CD4-positive, alpha-beta T cell treated with Interleukin-10 for 1 hour (primary cell): ENCODE measurements at places on chromosomes 2 and 18.
A peak's percentile ranks its signal among the peaks of the same experiment; 100 is the strongest.

DNA sequence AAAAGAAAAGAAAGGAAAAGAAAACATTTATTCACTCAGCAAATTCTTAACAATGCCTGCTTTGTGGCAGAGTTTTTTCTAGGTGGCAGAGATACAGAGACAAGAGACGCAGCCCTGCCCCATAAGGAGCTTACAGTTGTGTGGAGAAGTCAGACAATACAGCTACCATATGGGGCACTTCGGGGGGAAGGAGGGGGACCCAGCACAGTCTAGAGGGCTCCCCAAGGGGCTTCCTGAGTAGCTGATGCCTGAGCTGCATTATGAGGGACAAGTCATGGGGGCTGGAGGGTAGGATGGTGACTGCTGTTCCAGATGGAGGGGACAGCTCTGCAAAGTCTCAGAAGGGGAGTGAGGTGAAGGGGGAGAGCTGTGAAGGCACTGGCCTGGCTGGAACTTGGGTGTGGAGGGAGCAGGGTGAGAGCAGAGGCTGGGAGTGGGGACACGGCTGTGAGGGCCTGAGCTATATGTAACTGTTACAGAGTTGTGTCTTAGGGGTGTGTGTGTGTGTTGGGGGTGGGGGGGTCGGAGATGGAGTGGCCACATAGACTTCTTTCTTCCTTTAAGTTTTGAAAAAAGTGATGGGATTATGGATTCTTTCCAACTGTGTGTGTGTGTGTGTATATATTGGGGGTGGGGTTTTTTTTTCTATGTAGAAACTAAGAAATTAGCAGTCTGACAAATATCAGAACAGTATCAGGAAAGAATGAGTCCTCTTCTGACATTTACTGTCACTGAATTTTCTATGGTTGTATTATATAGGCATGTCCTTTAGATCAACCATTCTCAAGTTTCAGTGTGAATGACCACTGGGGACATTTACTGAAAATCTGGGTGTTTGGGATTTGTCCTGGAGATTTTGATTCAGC is 66.0 kb upstream of the HAAO start:
- DNase-seq: no peak

- DNase-seq: no peak
Measured at GRCh38 chr2:132605236-132606180, 64.5 kb downstream of the LYPD1 start.

DNA sequence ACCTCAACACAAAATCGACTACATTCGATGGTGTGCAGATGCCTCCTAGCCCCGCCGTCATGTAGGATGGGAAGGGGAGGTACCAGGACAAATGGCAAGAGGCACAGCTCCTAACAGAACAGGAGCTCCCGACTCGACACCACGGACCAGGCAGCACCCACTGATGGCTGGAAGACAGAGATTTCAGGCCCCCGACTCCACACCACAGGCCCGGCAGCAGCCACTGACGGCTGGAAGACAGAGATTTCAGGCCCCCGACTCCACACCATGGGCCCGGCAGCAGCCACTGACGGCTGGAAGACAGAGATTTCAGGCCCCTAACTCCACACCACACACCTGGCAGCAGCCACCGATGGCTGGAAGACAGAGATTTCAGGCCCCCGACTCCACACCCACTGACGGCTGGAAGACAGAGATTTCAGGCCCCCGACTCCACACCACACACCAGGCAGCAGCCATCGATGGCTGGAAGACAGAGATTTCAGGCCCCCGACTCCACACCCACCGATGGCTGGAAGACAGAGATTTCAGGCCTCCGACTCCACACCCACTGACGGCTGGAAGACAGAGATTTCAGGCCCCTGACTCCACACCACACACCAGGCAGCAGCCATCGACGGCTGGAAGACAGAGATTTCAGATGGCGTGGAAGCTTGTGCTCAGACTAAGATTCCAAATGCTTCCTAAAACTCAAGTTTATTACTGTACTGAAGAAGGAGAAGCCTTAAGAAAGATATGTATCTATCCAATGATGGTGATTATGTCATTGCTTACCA is 135.5 kb downstream of the EIPR1 start:
- DNase-seq: no peak

- DNase-seq: no peak
Measured at GRCh38 chr2:4588606-4589005, 885.2 kb downstream of the DCDC2C start.

- DNase-seq: no peak
Measured at GRCh38 chr2:143468341-143468888, 339.2 kb downstream of the ARHGAP15 start.

DNA sequence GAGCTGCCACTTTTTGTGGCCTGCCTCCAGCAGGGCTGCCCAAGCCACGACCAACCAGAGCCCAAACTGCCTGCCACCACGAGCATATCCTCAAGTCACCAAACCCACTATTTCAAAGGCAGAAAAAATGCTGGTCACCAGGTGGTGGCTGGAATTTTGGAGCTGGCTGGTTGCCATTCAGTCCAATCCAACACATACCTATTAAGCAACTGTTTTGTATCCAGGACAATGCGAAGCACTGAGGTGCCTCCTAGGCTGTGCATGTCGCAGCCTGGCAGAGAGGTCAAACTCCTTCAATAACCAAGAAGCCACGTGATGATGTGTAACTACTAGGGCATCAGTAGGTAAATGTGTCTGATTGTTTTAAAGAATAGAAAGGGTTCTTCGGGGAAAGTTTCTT is 108.3 kb upstream of the PPP1CB start:
- no peak for DNase-seq

DNA sequence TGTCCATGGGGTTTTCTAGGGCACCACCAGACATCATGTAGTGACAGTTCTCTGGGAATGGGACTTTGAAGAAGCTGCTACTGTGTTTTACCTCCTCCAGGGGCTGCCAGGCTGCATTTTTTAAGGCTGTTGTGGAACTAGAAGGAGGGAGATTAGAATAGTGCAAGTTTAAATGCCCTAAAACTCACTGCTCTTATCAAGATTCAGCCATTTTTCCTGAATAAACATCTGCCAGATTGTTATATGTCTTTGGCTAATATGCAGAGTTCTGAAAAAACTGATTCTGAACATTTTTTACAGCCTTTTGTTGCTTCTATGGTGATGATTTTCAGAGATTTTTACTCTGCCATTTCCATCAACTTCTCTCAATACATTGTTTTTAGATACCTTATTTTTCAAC is 8.6 kb upstream of the EPB41L5 start:
- no peak for DNase-seq

GRCh38 chr2:234437642-234438304 is 59.1 kb downstream of the ARL4C start:
- no peak for DNase-seq

GRCh38 chr2:3204031-3204821 is 173.4 kb downstream of the EIPR1 start:
- no peak for DNase-seq

DNA sequence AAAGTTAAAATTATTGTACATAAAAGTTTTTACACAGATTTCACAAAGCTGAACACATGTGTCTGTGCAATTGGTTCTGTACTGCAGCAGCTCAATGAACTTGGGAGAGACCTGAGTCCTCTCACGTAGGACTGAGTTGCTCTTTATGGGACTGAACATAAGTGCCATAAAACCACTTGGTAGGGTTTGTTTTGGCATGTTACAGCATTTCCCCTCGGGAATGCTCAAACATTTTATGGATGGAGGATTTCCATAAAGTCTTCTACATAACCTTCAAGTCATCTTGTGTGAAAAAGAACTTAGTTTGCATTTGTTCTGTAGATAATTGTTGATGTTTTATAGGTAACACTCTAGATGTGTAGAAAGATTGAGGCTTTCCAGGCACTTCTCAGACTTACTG is 15.9 kb downstream of the LYPD6 start:
- DNase-seq: no peak

DNA sequence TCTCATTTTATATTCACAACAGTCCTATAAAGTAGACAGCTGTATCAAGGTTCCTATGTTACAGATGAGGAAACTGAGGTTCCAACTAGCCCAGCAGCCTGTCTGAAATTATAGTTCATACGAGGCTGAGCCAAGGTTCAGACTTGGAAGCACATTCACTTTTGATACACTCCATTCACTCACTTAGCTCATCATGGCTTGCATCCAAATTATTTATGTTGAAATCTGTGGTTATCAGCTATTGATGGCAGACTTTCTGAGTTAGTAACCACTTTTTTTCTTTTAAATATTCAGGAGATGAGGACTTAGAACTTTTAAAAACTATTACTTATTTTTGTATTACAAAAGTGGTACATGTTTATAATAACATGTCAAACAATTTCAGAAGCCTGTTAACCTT is 188.2 kb downstream of the MTX2 start:
- DNase-seq: no peak

GRCh38 chr18:36212301-36213171 is 25.2 kb downstream of the MOCOS start:
- no peak for DNase-seq

GRCh38 chr2:207338220-207338607 is 172.5 kb upstream of the KLF7 start:
- DNase-seq: no peak

- DNase-seq: peak; percentile 36
Measured at GRCh38 chr2:28419443-28420270, 27.0 kb downstream of the FOSL2 start.

DNA sequence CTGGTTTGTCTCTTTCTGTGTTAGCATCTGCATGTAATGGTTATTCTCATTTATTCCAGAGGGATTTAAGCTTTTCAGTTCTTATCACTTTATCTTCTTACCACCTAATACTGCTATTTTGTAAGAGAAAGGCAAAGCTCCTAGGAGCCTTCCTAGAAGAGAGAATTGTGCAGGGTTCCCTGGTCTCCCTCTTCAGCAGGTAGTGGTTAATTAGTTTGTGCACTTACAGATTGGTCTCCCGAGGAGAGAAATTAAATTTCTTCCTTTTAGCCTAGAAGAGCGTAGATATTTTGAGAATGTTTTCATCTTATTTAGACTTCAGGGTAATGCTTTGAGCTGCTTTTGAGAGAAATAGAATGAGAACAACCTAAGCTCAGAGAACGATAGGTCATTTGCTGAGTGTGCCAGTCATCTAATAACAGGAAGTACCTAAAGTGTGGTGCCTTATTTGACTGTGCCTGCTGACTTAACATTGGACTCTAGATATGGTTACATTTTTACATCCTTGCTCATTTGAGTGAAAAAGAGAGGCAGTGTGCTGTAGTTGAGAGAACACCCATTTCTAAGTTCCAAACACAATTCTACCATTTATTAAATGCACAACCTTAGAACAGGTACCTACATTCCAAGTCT is 651.4 kb downstream of the STK39 start:
- no peak for DNase-seq

- no peak for DNase-seq
Measured at GRCh38 chr18:33264566-33264965, 176.0 kb downstream of the CCDC178 start.

DNA sequence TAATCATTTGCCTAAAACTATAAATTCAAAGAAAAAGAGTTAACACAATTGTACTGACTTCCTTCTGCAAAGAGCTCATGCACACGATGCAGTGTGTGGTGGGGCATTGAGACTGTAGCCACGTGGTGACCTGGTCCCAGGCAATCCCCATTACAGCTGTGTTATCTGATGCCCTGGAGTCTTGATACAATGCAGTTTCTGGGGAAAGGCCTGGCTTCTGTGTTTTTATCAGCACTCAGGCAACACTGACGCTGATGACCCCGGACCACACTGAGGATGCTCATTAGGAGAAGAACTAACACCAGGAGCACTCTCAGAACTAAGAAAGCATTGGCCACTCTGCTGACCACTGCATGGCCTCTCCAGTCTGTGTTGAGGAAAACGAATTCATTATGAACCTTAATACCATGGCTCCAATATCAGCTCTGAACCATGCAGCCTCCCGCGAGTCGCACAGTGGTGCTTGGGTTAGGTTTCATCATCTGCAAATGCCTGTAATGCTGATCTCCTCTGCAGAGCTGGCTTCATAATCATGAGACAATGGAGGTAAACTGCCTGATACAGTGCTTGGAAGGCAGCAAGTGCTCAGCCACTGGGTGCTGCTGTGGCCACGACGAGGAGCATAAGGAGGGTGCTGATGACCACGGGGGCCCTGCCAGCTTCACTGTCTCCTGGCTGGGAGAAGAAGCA is 218.5 kb downstream of the MYT1L start:
- no peak for DNase-seq

DNA sequence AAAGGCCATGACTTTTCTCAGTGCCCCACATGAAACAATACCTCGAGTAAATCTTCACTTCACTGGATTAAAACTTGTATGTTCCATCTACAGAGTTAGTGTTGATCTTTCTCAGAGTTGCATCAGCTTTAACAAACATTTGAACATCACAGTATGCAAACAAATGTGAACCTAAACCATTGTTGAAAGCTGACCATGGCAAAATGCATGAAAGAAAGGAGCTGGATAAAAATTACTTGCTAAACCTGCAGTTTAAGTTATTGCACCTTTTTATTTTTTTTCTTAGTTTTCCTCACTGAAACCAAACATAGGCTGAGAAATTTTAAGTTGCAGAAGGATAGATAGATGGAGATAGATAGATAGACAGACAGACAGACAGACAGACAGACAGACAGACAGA is 107.2 kb upstream of the UGP2 start:
- no peak for DNase-seq

- no peak for DNase-seq
Measured at GRCh38 chr2:119263025-119263424, 39.4 kb downstream of the STEAP3 start.

DNA sequence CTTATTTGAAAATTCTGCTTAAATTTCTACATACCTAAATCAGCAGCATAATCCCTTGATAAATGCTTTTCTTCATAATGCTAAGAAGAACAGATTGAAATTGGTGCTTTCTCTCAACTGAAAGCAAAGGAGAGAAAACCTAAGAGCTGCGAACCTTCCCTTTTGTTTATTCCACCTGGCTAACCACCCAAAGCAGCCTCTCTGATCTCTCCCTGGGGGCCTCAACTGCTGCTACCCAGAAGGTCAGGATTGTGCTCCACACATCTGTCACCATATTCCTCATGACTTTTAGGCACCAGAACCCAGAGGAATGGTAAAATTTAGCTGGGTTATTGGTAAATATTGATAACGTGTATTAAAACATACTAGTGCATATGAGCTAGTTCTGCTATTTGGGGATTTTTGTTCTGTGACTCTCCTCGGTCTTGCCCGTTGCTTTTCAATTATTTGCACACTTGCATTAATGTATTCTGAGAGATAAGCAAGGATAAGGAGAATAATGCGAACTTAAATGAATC is 334.1 kb downstream of the RIT2 start:
- DNase-seq: no peak

- DNase-seq: no peak
Measured at GRCh38 chr2:2860589-2861300, 516.9 kb downstream of the EIPR1 start.

GRCh38 chr18:5892823-5893431 is 2.4 kb downstream of the TMEM200C start:
- DNase-seq: no peak

- peak; percentile 83 for DNase-seq
Measured at GRCh38 chr2:112275887-112276773, 733 bp downstream of the ZC3H6 start.

- no peak for DNase-seq
Measured at GRCh38 chr2:241135737-241136136, 13.5 kb downstream of the PASK start.

DNA sequence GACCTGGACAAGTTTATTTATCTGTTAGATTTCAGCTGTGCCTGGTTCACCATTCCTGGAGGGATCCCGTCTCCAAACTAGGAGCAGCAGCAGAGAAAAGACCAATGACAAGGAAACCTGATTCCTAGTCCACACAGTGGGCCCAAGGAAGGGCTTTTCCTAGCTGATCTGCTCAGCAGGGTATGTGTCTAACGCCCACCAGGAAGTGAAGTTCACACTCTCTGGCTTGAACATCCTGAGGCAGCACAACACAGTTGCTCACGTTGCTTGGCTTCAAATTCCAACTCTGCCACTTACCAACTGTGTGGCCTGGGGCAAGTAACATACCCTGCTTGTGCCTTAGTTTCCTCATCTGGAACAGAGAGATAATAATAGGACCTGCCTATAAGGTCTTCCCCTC is 42.9 kb downstream of the XDH start:
- DNase-seq: no peak
